ENCODE measurements at places on chromosomes 3 and 15.

DNA sequence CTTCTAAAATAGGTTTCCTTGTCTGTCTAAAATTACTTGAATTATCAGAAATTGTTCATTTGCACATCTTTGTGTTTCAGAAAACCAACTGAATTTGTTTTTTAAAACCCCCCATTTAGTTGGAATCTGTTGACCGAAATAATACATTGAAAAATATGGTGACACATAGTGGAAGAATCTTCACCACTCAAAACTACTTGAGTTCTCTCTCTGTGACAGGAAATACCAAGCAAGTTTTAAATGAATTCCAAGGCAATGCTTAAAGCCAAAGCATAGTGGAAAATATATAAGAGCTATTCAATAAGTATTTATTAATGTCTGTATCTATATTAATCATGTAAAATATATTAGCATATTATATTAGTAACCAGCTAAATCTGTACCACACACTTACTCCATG, 224.9 kb upstream of the COL8A1 start:
- DNase-seq, result peak; percentile 64

DNA sequence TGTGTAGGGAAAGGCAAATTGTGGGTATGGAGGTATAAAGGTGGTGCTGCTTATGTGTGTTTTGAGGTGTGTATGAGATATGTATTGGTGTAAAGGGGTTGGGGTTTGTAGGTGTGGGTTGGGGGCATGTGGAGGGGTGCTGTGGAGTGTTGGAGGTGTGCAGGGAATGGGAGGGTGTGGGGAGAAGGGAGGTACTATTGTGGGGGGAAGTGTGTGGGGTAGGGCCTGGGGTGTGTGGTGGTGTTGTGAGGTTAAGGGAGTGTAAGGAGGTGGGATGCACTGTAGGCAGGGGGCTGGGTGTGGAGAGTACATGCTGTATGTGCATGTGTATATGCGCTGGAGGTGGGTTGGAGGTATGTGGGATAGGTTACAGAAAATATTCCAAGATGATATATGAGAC, 15.7 kb downstream of the CCDC12 start:
- no peak for DNase-seq

DNA sequence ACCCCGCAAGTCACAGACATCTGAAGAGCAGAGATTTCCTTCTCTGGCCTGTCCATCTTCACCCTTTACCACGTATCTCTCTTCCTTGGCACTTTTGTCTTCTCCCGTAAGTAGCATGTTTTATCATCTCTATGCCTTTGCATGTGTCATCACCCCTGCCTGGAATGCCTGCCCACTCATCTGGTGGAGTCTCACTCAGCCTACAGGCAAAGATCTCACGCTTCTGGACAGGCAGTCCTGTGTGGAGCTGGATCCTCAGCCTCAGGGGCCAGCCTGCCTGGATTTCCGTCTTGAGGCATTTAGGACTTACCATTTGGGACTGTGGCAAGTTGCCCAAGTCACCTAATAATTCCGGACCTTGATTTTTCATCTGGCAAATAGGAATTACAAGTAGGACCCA, 114.3 kb upstream of the CACNA2D3 start:
- DNase-seq, result peak; percentile 57

DNA sequence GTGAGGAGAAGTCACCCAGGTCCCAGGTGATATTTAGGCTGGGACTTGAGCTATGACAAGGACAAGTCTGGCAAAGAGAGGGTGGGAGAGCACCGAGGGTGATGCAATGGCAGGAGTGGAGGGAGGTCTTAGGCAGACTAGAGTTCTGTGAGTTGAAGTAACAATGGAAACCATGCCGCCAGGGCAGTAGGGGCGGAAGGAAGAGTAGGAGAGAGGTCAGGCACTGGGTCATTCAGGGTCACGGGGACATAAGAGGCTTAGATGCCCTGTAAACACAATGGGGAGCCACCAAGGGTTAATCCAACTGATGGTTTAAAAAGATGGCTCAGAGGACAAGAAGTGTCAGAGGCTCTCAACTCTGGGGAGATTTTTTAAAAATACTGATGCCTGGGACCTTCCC, 199.7 kb upstream of the LRTM1 start:
- no peak for DNase-seq

DNA sequence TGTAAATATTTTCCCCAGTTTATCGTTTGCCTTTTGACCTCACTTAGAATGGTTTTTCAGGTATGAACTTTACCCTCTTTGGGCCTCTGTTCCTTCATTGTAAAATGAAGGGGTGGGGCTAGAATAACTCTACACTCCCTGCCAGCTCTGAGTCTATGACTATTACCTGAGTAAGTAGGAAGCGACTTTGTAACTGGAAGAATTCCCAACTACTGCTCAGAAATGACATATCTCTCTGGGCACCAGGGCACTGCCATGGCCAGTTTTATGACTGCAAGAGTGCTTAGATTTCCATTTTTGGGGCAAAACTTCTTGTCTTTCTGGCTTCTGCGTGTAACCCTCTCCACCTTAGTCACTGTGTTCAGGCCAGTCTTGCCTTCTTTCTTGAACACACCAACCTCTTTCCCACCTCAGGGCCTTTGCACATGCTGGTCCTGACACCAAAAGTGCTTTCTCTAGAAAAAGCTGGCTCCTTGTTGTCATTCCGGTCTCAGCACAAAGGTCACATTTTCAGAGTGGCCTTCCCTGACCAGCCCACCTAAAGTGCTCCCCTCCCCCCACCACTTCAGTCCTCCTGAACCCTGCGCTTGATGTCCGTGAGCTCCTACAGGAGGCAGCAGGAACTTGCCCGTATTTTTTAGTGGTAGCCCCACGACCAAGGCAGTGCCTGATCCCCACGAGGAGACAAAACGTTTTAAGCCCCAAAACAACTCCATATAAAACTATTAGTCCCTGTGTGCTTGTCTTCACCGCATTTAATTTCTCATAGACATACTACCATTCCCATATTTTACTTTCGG, 25.6 kb downstream of the CDCP1 start:
- DNase-seq, result peak; percentile 66

DNA sequence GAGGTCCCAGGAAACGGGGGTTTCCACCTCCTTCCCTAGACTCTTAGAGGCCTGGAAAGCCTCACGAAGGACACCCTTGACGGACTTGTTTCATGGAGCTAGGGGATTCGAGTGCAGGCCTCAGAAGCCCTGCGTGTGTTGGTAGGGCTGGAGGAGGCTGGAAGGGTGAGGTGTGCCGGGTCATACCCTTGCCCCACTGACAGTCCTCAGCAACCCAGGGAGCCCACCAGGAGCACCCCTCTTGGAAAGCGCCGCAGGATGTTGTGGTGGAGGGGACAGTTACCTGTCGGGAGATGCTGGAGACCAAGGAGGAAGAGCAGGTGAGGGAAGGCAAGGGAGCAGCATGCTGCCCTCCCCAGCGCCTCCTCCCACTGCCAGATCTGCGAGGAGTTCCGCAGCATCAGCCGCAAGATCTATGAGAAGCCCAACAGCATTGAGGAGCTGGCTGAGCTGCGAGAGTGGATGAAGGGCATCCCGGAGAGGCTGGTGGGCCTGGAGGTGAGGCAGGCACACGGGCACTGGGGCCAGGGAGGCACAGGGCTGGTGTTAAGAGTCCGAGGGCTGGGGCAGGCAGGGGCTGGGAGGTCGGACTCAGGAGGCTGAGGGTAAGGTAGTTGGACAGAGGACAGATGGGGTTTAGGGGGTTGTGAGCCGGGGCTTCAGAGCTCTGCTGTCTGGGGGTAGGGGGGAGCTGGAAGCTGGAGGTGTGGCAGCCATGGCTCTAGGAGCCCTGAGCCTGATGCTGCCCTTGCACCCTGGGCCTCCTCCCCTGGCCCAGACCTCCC, 33.7 kb downstream of the DNAH1 start:
- DNase-seq, result no peak

- no peak for DNase-seq
These were observed 471.8 kb downstream of the GRM7 start for GRCh38 chr3:7332696-7333095.

DNA sequence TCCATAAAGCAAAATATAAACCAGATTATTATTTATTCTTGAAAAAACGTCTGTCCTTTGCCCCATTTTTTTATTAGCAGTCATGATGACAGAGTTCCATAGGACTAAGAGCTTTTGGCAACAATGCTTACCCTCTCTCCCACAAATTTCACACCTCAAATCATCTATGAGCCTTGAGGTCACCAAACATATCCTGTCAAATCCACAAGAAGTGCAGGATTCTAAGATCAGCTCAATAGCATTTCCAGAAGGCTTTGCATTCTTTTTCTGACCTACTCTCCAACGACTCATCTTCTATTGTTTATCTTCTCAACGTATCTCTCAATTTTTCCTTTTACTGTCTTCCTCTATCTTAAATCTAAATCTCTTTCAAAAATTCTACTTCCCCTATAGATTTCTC, 619.1 kb upstream of the BCHE start:
- DNase-seq, result no peak

DNA sequence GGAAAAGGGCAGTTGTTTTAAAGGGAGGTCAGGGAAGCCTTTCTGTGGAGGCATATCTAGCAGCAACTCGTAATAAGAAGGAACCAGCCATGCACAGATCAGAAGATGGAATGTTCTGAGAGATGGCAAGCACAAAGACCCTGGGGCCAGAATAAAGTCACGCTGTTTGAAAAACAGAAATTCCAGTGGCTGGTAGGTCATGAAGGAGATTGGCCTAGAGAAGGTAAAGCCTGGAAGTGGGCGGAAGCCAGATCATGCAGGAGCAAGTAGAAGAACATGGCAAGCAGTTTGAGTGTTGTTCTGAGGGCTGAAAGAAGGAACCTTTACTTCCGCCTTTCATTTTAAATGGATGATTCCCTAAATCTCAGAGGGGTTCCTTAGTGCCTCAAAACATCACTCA, 208.1 kb upstream of the PPP2R3A start:
- no peak for DNase-seq

DNA sequence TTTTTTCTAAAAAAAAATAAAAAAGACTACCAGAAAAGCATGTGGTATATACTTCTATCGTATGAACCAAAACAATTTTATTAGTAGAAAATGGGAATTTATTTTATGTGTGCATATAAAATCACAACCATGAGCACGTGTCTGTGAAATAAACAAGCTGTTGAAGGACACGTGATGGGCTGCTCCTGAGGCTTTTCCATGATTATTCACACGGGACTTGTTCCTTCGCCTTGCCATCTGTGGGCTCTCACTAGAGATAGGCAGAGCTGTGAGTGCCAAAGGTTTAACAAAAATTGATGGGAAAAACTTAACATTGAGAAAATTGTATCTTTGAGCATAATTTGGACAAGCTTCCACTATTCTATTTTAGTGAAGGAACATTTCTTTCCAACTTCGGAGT, 12.4 kb upstream of the ETV5 start:
- DNase-seq, result no peak

DNA sequence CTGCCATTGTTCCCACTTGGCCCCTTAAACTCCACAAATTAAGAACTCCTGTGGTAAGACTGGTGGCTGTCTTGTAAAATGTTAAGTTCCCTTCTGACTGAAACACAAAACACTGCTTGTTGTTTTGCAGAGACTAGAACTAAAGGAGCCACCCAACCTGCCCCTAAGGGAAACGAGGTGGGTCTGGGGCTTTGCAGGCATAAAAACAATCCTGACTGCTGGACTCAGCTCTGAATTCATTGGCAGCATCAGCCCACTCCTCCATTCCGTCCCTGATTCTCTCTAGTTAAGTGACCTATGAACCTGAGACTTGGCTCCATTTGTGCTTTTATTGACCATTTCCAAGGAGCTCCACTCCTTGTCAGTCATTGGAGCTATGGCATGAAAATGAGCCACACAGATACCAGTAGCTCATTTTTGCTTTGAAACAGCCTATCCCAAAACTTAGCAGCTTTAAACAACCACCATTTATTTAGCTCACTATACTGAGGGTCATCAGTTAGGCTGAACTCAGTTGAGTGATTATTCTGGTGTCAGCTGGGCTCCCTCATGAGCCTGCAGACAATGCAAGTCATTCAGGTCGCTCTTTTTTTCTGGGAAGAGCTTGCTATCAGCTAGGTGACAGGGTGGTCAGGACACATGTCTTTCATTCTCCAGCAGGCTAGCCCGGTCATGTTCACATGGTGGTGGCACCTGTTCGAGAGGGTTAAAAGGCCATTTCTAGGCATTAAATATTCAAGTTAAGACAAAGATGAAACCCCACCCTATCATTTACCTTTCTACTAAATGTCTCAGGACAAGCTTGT, 175.1 kb upstream of the CTNNB1 start:
- DNase-seq, result no peak

- peak; percentile 26 for DNase-seq
These were observed 403.0 kb upstream of the ONECUT1 start for GRCh38 chr15:53193149-53193548.

- DNase-seq, result no peak
These were observed 704.7 kb upstream of the ROBO1 start for GRCh38 chr3:80472459-80472858.

DNA sequence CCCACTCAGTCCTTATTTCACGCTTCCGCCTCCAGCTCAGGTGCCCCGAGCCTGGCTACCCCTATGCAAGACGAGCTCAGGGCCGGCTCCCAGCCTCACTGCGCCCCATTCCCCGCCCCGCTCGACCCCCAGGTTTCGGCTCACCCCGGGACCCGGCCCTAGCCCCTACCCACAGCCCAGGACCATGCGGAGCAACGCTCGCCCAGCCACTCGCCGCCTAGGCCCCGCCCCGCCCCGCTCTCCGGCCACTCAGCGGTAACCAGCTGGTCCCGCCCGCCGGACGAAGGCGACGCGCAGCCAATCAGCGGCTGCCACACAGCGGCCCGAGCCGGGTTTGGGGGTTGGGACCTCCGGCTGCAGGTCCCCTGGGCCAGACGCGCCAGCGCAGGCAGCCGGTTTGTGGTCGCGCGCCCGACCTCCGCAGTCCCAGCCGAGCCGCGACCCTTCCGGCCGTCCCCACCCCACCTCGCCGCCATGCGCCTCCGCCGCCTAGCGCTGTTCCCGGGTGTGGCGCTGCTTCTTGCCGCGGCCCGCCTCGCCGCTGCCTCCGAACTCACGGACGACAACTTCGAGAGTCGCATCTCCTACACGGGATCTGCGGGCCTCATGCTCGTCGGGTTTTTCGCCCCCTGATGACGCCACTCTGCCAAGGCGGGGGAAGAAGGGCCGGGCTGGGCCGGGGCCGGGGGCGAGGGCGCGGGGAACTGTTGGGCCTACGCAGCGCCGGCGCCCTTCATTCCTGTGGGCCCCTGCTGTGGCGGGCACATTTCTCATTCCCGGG, at the start of gene CATSPER2:
TSS of gene CATSPER2 (minus strand) at position 196 of the 781 bp plus-strand sequence. CDS start 783 bp downstream, outside the sequence.
- DNase-seq, result no peak

DNA sequence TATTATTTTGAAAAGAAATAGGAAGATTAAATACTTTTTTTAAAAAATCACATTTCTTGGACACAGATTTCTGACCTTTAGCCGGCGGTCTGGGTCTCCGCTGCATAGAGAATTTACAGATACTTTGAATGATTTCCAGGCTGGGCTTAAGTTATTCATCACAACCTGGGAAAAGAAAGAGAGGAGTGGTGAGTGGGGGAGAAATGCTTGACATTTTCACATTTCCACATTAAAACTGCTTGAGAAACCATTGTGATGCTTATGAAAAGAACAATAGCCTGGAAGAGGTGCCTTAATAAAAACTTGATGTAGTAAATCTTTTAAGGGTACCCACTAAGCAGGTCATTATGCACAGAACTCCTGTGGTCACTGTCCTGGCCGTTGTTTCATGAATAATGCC, 166.8 kb upstream of the MRPL3 start:
- no peak for DNase-seq

GRCh38 chr15:85730001-85730820, 64.5 kb downstream of the KLHL25 start:
- peak; percentile 63 for DNase-seq
